HepG2 (cell line): ENCODE measurements at places on chromosomes 16 and 17.

DNA sequence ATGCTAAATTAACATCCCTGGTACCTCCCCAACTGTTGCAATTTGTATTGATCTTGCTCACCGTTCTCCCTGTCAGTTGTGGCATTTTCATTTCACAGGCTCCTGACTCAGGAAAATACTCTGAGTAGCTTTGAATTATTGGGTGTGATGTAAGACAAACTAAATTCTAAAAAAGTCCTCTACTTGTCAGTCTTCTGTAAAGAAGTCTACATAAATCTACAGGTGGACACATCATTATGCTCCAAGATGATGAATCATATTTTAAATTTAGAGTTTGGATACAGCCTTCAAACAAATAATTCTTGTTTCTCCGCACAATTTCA is 47.2 kb downstream of the MARCHF10 start:
- peaks cover 47% of the 10 kb centered on the region for H3K27me3 ChIP-seq
- H3K27ac ChIP-seq = no peak overlapping the region
- no peak for DNase-seq
- H3K36me3 ChIP-seq = no peaks in the 10 kb centered on the region
- H3K4me1 ChIP-seq = no peaks in the 10 kb centered on the region
- no peak overlapping the region for H3K4me3 ChIP-seq

DNA sequence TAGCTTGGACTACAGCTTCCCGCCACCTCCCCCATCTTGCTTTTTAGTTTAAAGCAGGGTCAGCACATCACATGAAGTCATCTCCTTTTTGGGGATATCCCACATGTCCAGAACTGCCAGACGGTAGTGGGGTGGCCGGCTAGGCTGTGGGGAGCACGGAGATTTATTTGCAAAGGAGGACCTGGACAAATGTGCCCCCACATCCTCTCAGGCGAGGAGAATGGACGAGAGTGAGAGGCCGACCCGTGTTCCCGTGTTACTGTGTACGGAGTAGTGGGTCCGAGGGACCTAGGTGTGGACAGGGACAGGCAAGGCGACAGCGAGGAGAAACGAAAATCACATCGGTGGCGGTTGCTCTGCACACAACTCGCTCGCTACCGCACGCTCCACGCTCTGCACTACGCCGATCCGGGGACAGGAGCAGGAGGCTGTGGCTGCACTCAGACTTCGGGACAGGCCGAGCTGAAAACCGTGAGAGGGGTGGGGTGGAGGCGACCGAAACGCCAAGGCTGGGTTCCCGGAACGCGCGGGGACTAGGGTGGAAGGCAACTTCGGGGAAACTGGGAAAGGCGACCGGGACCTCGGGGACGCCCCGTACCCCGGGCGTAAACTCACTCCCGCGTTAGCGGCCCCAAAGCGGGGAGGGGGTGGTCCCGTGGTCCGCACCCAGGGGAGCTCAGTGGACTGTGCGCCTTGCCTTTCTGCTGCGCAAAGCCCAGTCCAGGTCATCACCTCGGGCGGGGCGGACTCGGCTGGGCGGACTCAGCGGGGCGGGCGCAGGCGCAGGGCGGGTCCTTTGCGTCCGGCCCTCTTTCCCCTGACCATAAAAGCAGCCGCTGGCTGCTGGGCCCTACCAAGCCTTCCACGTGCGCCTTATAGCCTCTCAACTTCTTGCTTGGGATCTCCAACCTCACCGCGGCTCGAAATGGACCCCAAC is at the start of gene MT1A:
Gene MT1A (plus strand): TSS at position 853 of the 937 bp plus-strand sequence. CDS start 73 bp downstream, at position 926.
- H3K27me3 ChIP-seq = peaks cover 67% of the 10 kb centered on the region
- peaks cover 35% of the 10 kb centered on the region for H3K4me1 ChIP-seq
- H3K27ac ChIP-seq = no peak within 1 kb of the TSS
- H3K4me3 ChIP-seq = no peak within 1 kb of the TSS
- no peaks in the 10 kb centered on the region for H3K36me3 ChIP-seq

- H3K36me3 ChIP-seq = peaks cover 12% of the 10 kb centered on the region
- H3K4me3 ChIP-seq = no peak overlapping the region
- no peak overlapping the region for H3K27ac ChIP-seq
- no peak for DNase-seq
- H3K4me1 ChIP-seq = peaks cover 34% of the 10 kb centered on the region
- H3K27me3 ChIP-seq = no peaks in the 10 kb centered on the region
These were observed 1.1 kb downstream of the CSF3 start for GRCh38 chr17:40015998-40016985.

DNA sequence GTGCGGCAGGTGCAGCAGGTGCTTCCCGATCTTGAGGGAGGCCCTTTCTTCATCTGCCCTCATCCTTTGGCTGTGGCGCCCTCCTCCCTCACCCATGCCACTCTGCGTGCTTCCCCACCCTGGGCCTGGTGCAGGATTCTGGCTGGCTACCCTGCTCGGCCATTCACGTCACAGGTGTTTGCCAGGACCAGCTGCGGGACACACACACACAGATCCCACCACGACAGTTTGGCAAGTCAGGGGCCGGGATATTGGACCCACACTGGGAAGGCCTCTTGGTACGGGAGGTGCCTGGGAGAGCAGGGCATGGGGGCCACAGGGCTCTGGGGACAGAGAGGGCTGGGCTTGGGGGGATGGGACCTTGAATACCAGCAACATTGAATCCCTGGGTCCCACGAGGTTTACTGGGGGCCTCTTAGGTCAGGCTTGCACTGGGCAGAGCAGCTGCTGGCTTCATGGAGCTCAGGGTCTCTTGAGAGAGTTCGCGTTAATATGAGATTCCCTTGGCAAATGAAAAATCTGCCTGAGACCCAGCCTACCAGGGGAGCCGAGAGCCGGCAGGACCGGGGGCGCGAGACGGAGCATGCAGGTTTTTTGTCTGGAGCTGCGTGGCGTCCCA is 15.1 kb downstream of the ADCY7 start:
- no peak overlapping the region for H3K27ac ChIP-seq
- no peak for DNase-seq
- H3K36me3 ChIP-seq = no peaks in the 10 kb centered on the region
- no peaks in the 10 kb centered on the region for H3K27me3 ChIP-seq
- no peak overlapping the region for H3K4me3 ChIP-seq

- no peaks in the 10 kb centered on the region for H3K36me3 ChIP-seq
- H3K27ac ChIP-seq = no peak overlapping the region
- no peak overlapping the region for H3K4me3 ChIP-seq
- no peaks in the 10 kb centered on the region for H3K27me3 ChIP-seq
These were observed 59.5 kb downstream of the CHD9NB start for GRCh38 chr16:52993179-52993578.

DNA sequence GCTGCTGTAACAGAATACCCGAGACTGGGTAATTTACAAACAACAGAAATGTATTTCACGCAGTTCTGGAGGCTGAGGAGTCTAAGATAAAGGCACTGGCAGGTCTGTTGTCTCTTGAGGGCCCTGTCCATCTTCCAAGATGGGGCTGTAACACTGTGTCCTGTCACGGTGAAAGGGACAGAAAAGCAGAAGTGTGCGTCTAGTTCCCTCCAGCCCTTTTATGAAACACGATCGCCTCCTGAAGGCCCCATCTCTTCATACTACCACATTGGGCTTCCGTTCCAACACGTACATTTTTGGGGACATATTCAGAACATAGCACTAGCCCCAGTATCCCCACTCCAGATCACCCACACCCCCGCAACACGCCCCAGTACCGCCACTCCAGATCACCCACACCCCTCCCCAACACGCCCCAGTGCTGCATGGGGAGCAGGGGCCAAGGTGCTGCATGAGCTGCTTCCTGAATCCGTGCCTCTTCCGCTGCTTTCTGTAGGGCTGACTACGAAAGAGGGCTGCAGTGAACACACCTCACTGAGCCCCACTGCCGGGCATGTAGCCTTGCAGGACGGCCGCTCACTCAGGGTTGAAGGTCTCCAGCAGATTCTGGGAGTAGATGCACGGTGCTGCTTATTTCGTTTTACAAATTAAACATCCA is 91.9 kb downstream of the RPTOR start:
- DNase-seq = no peak
- H3K36me3 ChIP-seq = peaks cover 11% of the 10 kb centered on the region
- no peaks in the 10 kb centered on the region for H3K27me3 ChIP-seq
- no peak overlapping the region for H3K4me3 ChIP-seq
- H3K27ac ChIP-seq = no peak overlapping the region

DNA sequence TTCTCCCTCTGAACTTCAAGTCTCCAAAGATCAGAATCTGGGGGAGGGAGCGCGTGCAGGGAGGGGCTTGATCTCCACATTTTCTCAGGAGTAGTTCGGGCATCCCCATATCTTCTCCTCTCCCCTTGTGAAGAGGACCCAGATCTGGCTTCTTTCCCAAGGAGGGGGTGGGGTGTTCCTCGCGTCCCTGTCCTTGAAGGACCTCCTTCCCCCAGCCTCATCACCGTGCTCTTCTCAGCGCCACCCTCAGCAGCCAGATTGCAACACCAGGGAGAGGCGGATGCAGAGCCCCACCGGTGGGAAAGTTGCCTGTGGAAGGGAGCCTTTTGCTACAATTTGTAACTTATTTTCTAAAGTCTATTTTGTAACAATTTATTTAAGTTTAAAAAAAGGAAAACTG is 5.7 kb downstream of the PRSS53 start:
- no peak for DNase-seq
- peaks cover 20% of the 10 kb centered on the region for H3K36me3 ChIP-seq
- no peak overlapping the region for H3K27ac ChIP-seq
- no peak overlapping the region for H3K4me3 ChIP-seq

DNA sequence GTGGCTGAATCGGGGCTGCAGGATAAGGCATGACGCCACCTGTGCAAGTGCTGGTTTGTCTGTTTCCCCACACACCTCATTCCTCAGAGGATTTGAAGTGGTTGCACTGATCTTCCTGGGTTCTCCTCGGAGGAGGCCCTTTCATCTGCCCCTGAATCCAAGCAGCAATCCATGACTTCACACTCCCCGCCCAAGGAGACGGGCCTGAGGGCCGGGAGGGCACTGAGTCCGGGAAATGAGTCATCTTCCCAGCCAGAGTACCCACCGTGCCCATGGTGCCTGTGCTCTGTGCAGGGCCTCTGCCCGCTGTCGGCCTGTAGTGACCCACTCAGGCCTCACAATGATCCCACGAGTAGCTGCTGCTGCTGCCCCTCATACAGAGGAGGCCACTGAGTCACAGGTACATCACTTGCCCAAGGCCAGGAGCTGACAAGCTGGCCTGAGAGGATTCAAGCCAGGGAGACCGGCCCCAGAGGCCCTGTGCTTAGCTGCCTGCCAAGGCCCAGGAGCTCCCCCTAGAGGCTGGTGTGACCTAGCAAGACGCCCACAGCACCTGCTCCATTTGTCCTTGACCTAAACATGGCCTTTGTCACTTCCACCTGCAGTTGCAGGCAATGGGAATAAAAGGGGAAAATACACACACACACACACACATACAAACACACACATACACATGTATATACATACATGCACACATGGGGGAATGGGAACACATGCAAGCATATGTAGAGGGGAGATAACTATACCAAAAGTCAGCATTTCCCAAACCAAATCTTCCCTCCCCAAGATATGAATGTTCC is 240.0 kb downstream of the C16orf95 start:
- no peak overlapping the region for H3K4me3 ChIP-seq
- no peaks in the 10 kb centered on the region for H3K4me1 ChIP-seq
- H3K36me3 ChIP-seq = no peaks in the 10 kb centered on the region

GRCh38 chr16:86718118-86718517 is 139.8 kb downstream of the FOXL1 start:
- no peaks in the 10 kb centered on the region for H3K36me3 ChIP-seq
- no peak overlapping the region for H3K27ac ChIP-seq
- H3K4me1 ChIP-seq = no peaks in the 10 kb centered on the region
- peaks cover 68% of the 10 kb centered on the region for H3K27me3 ChIP-seq

GRCh38 chr16:27253526-27253930 is 15.0 kb downstream of the NSMCE1 start:
- H3K27ac ChIP-seq = no peak overlapping the region
- H3K4me3 ChIP-seq = no peak overlapping the region
- peaks cover 16% of the 10 kb centered on the region for H3K36me3 ChIP-seq
- no peak for DNase-seq
- no peaks in the 10 kb centered on the region for H3K27me3 ChIP-seq
- H3K4me1 ChIP-seq = peaks cover 14% of the 10 kb centered on the region

DNA sequence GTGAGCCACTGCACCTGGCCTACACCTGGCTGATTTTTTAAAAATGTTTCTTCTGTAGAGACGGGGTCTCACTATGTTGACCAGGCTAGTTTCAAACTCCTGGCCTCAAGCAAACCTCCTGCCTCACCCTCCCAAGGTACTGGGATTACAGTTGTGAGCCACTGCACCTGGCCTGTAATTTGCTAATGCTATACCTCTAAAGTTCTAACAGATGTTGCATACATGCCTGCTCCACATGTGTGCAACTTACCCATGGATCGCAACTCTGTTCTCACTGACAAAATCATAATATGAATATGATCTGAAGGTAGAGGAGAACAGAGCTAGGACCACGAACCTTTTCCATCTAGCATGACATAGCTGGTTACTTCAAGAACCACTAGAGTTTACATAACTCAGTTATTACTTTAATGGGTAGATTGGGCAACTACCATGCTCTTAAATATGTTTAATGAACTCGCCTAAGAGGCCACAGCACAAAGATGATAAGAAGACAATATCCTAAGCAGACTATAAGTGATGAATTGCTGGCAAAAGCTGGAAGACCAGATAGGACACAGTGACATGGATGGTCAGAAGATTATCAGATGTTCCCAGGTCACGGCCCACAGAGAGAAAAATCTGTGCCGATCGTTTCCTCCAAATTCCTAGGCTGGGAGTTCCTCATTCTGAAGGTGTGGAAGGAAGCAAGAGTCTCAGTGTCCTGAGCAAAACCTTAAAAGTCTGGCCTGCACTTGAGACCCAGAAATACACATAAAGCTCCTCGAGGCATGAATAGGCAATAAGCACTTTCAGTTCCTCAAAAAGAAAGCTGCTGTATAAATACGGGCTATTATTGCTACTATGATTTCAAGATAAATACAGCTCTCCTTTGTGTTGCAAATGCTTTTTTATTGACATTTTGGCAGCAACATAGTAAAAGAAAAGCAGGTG is 53.6 kb upstream of the ICAM2 start:
- peaks cover 40% of the 10 kb centered on the region for H3K4me1 ChIP-seq
- H3K36me3 ChIP-seq = peaks cover 21% of the 10 kb centered on the region
- DNase-seq = no peak
- H3K27me3 ChIP-seq = no peaks in the 10 kb centered on the region
- H3K27ac ChIP-seq = peak overlapping the region; percentile 58
- H3K4me3 ChIP-seq = no peak overlapping the region

- H3K27me3 ChIP-seq = no peaks in the 10 kb centered on the region
- no peak for DNase-seq
- H3K4me3 ChIP-seq = peak overlapping the region; percentile 15; the same call in 1 of the 2 replicates
- H3K4me1 ChIP-seq = peaks cover 42% of the 10 kb centered on the region
- no peaks in the 10 kb centered on the region for H3K36me3 ChIP-seq
These were observed 17.6 kb downstream of the FBF1 start for GRCh38 chr17:75922963-75923874.

- H3K4me1 ChIP-seq = no peaks in the 10 kb centered on the region
- H3K27ac ChIP-seq = no peak overlapping the region
- DNase-seq = no peak
- H3K27me3 ChIP-seq = no peaks in the 10 kb centered on the region; the same call in 1 of the 2 replicates
- H3K36me3 ChIP-seq = no peaks in the 10 kb centered on the region
These were observed 141.9 kb upstream of the NOG start for GRCh38 chr17:56451629-56452028.

DNA sequence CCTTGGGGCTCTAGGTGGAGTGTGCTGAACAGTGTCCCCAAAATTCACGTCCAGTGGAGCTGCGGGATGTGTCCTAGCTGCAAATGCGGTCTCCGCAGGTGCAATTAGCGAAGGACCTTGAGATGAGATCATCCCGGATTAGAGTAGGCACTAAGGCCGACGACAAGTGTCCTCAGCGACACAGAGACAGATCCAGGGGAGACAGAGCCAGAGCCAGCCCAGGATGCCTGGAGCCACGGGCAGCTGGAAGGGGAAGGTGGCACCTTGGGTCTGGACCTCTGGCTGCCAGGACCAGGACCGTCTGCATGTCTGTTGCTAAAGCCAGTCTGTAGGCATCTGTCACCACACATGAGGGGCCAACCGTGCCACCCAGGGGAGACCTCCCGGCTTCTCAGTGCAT is 24.5 kb downstream of the SLC7A5 start:
- no peak overlapping the region for H3K4me3 ChIP-seq
- no peak for DNase-seq
- H3K27ac ChIP-seq = peak overlapping the region; percentile 76
- peaks cover 99% of the 10 kb centered on the region for H3K4me1 ChIP-seq
- H3K27me3 ChIP-seq = no peaks in the 10 kb centered on the region
